Activated T-helper 9 cell treated with anti-CD3 and anti-CD28 coated beads, Interleukin-2, amount 50 U/mL, for 16 hours (primary cell): ENCODE measurements at places on chromosomes 3 and 15.

DNA sequence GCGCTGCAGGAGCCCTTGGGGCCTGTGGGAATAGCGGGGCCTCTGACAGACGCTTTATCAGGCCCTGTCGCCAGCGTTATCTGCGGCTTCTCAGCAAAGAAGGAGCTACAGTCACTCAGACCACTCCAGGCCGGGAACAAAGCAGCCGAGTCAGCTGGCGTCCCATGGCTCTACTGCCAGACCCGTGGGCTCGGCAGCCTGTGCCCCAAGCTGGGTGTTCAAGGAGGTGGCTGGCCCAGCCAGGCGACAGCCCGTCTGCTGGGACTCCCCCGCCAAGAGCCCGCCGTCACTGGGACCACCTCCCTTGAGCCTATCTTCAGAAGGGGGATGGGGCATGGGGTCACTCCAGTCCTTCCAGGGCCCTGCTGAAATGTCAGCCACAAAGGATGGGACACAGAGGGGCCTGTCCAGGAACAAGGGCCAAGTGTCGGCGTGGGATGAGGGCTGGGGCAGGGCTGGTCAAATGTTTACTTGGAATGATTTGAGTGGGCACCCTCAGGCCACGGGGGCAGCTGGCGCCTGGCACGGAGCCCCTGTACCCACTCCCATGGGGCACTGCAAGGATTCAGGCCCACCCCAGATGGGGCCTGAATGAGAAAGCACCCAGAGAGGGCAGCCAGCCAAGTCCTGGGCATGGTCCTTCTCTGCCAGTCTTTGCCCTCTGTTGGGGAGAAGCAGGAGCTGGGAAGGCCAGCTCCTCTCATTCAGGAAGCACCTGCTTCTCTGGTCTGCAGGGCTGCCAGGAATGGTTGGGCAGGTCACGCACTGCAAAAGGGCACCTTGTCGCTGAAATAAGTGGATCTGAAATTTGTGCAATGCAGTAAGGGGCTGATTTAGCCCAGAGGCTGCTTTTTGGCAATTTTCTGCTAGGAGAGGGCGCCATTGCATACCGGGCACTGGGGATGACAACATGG lies 148.3 kb downstream of the SMAD6 start:
- DNase-seq, result no peak

GRCh38 chr3:12349895-12350811 lies 61.3 kb downstream of the PPARG start:
- no peak for DNase-seq

- DNase-seq, result no peak
Observed at GRCh38 chr3:4786431-4786830, 192.8 kb upstream of the BHLHE40 start.

DNA sequence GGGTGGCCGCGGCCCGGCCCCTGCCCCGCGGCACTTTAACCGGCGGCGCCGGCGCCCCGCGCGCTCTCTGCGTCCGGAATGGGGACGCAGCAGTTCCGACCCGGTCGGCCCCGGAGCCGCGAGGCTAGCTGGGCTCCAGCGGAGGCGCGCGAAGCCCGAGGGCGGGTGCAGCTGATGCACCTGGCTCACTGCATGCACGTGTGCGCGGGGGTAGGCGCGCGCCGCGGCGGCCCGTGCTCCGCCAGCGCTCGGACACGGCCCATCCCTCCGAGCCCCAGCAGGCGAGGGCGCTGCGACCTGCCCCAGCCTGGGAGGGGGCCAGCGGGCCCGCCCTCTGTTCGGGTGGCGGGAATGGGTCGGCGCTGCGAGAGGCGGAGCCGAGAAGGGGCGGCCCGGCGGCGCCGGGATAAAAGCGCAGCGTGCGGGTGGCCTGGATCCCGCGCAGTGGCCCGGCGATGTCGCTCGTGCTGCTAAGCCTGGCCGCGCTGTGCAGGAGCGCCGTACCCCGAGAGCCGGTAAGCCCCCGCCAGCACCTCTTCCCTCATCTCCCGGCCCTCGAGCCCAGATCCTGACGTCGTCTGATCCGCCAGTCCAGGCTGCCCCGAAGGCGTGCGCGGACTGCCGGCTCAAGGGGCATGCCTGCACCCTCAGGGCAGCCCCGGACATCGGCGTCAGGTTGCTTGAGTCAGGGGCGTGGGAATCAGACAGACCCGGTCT lies at the start of the genes CHDH and IL17RB:
Gene CHDH, minus strand, starts transcription at position 286 of the 717 bp plus-strand sequence. CDS start 22,411 bp downstream, outside the sequence.
Gene IL17RB, plus strand, starts transcription at position 435 of the 717 bp plus-strand sequence. Its CDS starts 21 bp downstream, at position 456.
- DNase-seq, result no peak

GRCh38 chr3:38907426-38907825 lies 91.4 kb upstream of the SCN10A start:
- no peak for DNase-seq

DNA sequence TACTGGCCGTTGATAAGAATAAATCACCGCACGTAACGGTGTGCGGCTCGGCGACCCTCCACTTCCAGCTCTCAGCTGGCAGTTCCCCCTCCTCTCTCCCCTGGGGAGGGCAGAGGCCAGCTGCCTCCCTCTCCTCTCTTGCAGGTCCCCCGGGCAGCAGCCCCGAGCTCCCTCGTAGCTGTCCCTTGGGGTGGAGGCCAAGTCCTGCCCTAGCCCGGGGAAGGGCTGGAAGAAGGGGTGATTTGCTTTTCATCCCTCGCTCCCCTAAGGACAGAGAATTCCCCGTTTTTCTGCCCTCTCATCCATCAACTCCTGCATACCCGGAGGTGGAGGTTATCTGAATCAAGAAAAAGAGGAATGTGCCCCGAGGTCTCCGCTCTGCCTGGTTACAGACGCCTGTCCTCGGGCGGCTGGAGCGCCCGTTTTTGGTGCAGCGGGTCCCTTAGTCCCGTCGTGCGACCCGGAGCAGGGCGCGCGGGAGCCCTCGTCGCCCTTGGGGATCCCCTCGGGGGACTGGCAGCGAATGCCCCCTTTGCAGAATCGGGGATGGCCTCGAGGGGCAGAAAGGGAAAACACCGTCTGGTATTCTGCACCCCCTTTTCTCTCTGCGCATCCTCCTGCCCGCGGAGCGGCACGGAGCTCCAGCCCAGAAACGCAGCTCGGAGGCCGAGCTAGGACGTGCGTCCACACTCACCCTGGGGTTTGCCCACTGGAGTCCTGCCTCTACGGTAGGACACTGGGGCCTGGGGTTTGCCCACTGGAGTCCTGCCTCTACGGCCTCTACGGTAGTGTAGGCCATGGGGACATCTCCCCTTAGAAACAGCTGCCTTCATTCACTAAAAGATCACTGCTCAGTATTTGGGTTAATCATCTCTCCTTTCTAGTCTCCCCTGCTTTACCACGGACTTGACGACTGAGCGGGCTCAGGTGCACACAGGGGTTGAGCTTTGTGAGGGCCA lies 2.2 kb downstream of the PTPRG start:
- no peak for DNase-seq

DNA sequence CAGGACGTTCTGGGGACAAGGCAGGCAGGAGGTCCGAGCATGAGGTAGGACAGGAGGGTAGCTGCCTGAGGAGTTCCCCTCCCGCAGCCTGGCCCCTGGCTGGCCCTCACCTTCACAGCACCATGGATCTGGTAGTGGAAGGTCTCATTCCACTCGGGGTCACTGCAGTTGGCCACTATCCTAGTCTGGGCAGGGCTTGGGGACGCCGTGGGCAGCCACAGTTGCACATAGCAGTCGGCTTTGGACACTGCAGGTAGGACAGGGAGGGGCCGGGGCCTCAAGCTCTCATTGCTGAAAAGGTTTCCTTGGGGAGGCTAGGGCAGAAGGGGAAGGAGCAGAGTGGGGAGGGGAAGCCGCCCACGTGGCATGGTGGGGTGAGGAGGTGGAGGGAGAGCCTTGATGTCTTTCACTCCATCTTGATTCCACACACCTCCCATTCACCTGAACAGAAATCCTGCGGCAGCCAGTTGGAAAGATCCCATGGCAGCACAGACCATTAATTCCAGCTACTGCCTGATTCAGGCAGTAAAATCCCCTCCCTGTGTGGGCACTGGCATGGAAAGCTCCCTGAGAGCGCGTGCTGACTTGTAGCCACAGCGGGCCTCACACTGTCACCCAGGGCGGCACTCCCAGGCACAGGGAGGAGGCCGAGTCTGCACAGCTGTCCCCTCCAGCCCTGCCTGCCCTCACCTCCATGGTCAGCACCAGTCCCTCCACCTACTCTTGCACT lies 2.1 kb downstream of the PLA2G4F start:
- no peak for DNase-seq

DNA sequence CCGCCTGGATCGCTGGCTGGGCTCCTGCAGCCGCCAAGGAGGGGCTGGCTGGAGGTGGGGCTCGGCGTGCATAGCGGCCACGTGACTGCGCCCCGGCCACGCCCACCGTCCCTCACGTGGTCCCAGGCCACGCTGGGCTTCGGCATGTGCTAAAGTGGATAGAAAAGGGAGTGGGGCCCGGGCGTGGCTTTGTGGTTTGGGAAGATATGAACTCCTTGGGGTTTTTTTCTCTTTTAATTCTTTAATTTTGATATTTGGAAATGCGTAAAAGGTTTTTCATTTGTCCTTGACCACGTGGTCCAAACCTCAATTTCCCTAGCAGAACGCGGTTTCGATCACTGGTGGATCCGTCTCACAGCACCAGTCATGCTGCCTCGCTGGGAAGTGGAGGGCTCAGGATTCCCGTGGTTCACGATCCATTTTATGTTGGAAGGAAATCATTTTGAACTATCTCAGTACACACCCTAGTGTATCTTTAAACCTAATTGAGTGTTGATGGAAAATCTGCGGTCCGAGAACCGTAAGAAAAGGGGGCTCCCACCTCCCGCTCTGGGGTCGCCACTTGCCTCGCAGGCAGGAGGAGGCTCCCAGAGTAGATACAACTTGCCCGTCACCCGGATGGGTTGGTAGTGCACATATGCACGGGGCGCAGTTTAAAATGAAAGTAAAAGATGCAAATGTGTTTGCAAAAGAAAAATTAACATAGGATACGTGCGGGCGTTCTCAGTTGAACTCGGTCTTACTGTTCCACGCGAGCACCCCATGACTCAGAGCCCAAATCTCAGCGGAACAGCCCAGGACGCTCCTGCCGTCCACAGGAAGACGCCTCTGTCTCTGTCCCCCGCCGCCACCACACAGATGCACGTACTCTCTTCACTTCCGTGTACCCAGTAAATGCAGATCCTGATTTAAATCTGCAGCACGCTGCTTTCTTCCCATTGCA lies 141.9 kb downstream of the PGPEP1L start:
- peak; percentile 62 for DNase-seq

DNA sequence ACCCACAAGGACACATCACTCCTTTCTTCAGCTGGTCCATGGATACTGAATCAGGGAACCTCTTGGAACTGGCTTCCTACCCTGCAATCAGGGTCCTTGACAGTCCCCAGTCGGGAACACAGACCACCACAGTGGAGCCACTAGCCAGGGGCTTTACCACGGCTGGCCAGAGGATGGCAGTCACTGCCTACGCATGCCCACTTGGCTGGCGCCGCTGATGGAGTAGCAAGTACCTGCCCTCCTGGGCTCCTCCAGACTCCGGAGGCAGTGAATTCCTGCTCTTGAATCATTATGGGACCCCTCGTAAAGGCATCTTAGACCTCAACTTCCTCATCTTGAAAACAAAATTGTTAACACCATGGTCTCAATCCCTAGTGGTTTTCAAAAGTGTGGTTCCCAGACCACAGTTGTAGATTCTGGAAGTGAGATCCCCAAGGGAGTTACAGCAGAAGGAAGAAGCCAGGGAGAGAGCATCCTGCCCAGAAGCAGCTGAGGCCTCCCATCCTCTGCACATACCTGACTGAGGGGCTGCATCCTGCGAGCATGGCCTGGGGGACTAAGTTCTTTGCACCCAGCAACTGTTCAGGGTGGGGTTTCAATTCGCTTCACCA lies 9.1 kb upstream of the SKIC8 start:
- DNase-seq, result peak; percentile 8

DNA sequence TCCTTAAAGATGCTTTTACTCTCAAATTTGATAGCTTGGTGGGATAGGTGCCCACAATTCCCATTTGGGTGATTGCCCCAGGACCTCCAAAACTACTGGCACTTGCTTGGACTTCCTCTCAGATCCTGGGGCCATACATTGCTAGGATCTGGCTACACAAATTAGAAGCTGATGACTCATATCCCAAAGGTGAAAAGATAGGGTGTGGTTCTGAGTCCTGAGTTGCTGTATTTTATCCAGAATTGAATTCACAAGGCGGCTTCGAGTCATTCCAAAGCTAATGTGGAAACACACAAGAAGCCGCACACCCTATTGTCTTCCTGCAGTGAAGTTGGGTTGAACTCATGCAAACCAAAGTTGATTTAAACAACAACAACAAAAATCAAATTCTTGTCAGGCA lies 53.4 kb downstream of the DUT start:
- no peak for DNase-seq
